ENCODE measurements at places on chromosomes 6 and 20. TPM values are rescaled to one million over a fixed set of nuclear protein-coding genes. Genes with fewer than 3 reads are reported as not detected.

The GATA5 gene
- 0.73 TPM for total RNA-seq

The DDX27 gene
- 50.3 TPM for total RNA-seq

The NHLRC1 gene
- total RNA-seq = 1.0 TPM

The ZSCAN31 gene
- 4.7 TPM for total RNA-seq

The MMP24OS gene
- total RNA-seq = 14.6 TPM

The PRL gene
- total RNA-seq = not detected

DNA sequence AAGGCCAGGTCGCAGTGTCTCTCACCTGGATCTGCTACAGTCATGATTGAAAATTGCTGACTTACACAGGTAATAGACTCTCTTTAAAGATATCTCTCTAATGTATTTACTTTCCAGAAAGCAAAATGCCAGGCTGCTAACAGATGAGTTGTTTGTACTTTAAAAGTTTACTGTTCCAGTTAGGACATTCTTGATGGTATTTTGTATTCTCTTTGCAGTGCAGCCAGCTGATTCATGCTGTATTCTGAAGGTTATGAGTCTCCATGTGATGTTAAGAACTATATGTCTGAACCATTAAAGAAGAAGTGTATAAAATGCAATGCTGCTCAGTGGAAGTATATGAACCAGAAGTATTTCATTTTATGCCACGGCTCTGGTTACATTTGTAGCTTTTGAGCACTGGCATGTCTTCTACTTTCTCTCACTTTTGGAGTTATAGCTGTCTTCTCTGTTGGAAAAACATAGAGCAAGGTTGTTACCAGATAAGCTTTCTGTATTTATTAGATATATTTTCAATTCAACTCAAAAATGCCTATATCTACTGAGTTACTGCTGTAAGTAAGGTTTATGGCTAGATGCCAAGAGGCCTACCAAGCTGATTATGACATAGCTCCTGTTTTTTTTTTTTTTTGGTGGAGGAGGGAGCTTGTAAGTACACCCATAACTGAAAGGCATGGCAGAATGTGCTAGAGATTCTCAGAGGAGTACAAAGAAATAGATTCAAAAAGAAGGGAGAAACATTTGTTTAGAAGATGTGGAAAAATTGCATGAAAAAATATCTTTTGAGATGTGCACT is 130.5 kb upstream of the MAN1A1 start:
- H3K4me3 ChIP-seq = no peak overlapping the region
- no peak overlapping the region for H3K27ac ChIP-seq
- no peak for DNase-seq

- no peak overlapping the region for H3K27ac ChIP-seq
- no peak for DNase-seq
- H3K4me1 ChIP-seq = no peaks in the 10 kb centered on the region
- no peaks in the 10 kb centered on the region for H3K27me3 ChIP-seq
- H3K36me3 ChIP-seq = no peaks in the 10 kb centered on the region
Measured at GRCh38 chr6:21084656-21085055, 508.9 kb upstream of the SOX4 start.

DNA sequence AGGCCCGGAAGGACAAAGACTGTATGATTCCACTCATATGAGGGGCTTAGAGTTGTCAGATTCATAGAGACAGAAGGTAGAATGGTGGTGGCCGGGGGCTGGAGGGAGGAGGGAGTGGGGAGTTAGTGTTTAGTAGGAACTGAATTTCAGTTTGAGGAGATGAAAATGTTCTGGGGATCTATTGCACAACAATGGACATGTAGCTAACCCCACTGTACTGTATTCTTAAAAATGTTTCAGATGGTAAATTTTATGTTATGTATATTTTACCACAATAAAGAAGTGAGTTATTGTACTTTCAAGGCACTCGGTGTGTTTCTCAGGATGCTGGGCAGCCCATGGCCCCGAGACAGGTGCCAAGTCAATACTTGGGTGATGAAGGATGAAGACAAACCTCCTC is 25.4 kb downstream of the MAS1 start:
- H3K4me1 ChIP-seq = 0 out of 2 replicates have a peak, but pooled peaks cover 4% of the 10 kb centered on the region
- H3K27me3 ChIP-seq = no peaks in the 10 kb centered on the region
- H3K27ac ChIP-seq = no peak overlapping the region
- H3K4me3 ChIP-seq = no peak overlapping the region

- H3K27me3 ChIP-seq = no peaks in the 10 kb centered on the region
- no peaks in the 10 kb centered on the region for H3K36me3 ChIP-seq
- no peak overlapping the region for H3K27ac ChIP-seq
- no peak overlapping the region for H3K4me3 ChIP-seq
Measured at GRCh38 chr20:36362978-36363713, 57.0 kb downstream of the DLGAP4 start.

DNA sequence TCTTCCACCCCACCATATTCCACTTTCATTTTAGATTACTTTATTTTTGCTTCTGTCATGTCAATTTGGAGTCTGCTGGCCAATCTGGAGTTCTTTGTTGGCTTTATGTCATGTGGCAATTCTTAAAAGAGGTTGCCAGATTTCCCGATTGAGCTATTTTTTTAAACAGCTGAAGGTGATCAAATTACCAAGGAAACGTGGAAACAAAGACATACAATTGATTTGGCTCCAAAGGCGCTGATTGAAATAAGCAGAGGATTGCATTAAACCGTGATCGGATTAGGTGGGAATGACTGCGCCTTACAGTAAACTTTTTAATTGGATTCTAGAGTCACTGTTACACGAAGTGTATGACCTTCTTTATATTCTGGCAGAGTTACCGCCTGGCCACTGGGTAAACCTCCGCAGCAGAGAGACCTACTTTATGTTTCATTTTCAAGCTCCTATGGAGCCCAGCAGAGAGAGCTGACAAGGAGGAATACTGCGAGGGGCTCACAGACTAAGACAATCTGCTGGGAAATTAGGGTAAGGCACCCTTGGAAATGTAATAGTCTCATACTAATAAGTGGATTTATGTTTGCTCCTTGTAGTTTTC is 37.9 kb downstream of the SIM1 start:
- peaks cover 16% of the 10 kb centered on the region for H3K4me1 ChIP-seq
- no peaks in the 10 kb centered on the region for H3K36me3 ChIP-seq
- H3K27ac ChIP-seq = no peak overlapping the region
- H3K27me3 ChIP-seq = no peaks in the 10 kb centered on the region
- H3K4me3 ChIP-seq = no peak overlapping the region

GRCh38 chr6:104506429-104506828 is 353.3 kb downstream of the HACE1 start:
- H3K36me3 ChIP-seq = no peaks in the 10 kb centered on the region
- H3K4me1 ChIP-seq = no peaks in the 10 kb centered on the region
- H3K27ac ChIP-seq = no peak overlapping the region
- DNase-seq = no peak
- no peaks in the 10 kb centered on the region for H3K27me3 ChIP-seq

DNA sequence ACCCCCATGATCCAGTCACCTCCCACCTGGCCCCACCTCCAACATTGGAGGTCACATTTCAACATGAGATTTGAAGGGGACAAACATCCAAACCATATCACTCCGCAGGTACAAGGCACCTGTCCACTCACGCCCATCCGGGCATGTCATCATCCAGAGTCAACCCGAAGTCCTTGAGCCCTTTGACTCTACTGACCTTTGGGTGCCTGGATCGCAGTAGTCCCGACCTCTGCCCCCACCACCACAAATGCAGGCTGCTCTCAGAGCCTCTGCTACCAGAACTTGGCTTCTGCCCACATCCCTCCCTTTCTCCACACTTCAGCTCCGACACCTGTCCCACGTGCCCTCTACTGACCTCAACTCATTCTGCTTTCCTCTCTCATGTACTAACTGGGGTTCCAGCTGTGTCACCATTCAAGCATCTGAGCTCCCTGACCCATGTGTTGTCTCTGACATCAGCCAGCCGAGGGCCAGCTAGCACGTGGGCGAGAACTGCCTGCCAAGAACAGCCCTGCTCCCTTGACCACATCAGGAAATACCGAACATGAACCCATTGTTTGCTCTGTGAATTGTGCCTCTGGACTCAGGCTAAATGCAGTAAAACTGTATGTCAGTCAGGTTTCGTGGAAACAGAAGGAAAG is 498.3 kb upstream of the SULF2 start:
- no peaks in the 10 kb centered on the region for H3K36me3 ChIP-seq
- no peak for DNase-seq
- peaks cover 18% of the 10 kb centered on the region for H3K4me1 ChIP-seq
- H3K27ac ChIP-seq = no peak overlapping the region
- no peaks in the 10 kb centered on the region for H3K27me3 ChIP-seq

- no peaks in the 10 kb centered on the region for H3K4me1 ChIP-seq
- H3K36me3 ChIP-seq = no peaks in the 10 kb centered on the region
- H3K27ac ChIP-seq = no peak overlapping the region
- H3K27me3 ChIP-seq = no peaks in the 10 kb centered on the region
- no peak for DNase-seq
Measured at GRCh38 chr6:3297006-3297405, 38.3 kb downstream of the PSMG4 start.

DNA sequence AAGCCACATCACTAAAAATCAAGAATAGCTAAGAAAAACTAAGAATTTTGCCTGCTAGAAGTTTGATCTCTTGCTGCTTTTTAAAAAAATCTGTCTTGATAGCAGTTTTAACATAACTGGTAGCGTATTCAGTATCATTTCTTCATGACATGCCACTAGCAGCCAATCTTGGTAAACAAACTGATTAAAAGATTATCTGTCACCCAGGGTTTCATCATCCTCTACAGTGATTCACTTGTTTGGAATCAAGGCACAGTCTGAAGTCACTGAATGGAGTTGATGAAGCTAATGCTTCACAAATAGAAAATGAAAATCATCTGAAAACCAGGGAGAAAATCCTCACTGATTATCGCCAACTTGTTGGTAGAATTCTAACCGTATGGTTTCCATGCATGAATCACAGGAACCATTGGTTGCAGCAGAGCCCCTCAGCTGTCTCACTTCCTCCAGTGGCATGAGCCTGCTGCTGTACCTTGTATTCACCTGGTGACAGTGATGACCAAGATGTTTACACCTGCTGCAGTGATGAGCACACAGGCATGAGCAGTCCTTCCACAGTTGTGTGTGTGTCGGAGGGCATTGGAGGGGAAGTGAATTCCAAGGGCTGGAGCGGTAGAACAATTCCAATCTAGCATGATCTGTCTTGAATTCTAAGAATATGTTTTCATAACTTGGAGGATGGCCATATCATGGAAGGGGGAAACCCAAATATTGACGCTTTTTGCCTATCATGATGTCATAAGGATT is 275.0 kb downstream of the KHDC1L start:
- no peaks in the 10 kb centered on the region for H3K27me3 ChIP-seq
- no peak for DNase-seq
- H3K4me3 ChIP-seq = no peak overlapping the region
- peaks cover 3% of the 10 kb centered on the region for H3K4me1 ChIP-seq
